IPS-NIHi11 (cell line): ENCODE measurements at places on chromosomes 3 and 15.

GRCh38 chr3:186178412-186178811, 69.5 kb upstream of the ETV5 start:
- no peak for DNase-seq

DNA sequence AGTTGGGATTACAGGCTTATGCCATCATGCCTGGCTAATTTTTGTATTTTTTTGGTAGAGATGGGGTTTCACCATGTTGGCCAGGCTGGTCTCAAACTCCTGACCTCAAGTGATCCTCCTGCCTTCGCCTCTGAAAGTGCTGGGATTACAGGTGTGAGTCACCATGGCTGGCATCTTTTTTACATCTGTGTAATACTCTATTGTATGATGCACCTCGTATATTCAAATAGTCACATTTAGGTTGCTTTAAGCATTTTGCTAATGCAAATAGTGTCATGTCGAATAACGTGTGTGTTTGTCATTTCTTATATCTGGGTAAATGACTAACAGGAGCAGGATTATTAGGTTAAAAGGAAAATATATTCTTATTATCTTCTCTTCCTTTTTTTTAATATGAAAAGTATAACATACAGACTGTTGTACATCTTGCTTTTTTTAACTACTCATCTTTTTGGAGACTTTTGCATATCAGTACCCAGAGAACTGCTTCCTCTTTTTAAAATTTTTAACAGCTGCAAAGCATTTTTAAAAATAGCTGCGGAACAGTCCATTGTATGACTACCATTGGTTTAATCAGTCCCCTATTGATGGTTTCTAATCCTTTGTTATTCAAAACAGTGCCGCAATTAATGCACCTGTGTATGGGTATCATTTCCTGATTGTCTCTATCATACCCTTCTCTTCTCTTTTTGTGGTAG, 13.4 kb downstream of the SCAMP5 start:
- DNase-seq = no peak

DNA sequence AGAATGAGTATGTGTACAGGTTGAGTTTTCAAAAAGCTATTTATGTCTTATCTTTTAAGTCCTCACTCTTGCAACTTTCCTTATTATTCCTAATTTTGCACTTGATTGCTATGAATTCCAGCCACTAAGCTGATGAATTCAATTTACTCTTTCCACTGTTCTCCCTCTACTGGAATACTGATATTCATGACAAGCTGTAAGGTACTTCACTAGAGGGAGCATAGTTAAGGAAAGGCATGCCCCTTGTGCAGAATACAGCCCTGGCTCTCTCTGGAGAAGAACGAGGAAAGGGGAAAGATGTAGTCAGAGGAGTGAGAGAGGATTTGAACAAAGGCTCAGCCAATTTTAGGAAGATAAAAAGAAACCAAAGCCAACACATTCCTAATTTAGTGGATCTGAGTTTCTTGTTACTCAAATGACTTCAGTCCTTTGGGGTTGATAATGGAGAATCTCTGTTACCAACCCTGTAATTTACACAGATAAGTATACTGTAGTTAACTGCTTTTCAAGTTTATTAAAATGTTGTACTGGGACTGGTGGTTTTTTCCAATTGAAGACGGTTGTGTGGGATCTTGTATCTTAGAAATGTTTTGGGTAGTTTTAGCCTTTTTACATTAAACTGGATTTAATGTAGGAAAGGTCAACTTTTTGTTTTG, 4.0 kb downstream of the SCAANT1 start:
- DNase-seq = peak; percentile 34

DNA sequence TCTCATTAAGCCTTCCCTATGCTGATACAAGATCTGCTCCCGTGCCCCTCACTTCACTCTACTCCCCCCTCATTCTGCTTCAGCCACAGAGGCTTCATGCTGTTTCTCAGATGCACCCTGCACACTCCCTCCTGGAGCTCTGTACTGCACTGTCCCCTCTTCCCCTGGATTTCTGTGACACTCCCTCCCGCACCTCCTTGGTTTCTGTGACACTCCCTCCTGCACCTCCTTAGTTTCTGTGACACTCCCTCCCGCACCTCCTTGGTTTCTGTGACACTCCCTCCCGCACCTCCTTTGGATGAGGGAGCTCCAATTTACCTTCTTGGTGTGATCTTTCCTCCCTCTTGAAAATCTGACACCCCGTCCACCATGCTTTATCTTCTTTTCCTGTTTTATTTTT, 28.2 kb downstream of the BDH1 start:
- no peak for DNase-seq

DNA sequence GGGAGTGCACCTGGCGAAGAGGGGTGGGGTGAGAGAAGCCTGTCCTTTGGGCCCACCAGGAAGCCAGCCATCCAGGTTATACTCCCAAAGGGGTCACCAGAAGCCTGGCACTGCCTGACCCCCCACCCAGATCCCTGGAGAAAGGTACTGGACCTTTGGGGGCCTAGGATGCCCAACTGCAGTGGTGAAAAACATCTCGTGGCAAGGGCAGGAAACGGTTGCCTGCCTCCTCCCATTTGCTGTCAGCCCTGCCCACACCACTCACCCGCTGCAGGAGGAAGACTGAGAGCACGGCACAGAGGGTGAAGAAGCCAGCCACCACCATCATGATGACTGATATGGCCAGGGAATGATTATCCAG, 2.2 kb upstream of the ULK3 start:
- DNase-seq = no peak

GRCh38 chr3:78517965-78518364, 1249.8 kb downstream of the ROBO1 start:
- no peak for DNase-seq

DNA sequence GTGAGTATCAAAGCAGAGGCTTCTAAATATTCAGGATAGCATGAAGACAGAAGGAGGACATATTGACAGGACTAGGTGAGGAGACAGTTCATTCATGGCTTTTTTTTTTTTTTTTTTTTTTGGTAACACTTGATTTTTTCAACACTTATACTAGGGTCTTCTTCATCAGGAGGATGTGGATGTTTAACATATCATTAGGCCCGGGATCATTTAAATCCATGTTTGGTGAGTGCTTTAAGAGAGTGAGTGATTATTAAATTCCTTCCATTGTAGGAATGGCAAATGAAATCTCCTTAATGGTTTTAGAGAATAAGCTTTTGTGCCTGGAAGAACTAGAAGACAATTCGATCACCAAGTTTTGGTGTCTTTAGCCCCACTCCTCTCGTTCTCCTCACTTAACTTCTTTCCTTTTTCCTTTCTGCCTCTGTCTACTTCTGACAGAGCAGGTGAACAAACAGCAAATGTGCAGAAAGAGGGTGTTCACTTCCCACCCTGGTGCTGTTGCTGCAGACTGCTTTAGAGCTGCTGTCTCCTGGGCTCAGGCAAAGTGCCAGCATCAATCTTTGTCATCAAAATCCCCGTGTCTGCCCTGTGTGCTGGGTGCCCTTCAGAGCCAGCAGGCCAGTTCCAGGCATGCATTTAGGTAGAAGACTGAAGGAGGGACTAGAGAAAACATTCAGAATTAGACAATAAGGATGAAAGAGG, 35.6 kb upstream of the RAB11A start:
- no peak for DNase-seq

DNA sequence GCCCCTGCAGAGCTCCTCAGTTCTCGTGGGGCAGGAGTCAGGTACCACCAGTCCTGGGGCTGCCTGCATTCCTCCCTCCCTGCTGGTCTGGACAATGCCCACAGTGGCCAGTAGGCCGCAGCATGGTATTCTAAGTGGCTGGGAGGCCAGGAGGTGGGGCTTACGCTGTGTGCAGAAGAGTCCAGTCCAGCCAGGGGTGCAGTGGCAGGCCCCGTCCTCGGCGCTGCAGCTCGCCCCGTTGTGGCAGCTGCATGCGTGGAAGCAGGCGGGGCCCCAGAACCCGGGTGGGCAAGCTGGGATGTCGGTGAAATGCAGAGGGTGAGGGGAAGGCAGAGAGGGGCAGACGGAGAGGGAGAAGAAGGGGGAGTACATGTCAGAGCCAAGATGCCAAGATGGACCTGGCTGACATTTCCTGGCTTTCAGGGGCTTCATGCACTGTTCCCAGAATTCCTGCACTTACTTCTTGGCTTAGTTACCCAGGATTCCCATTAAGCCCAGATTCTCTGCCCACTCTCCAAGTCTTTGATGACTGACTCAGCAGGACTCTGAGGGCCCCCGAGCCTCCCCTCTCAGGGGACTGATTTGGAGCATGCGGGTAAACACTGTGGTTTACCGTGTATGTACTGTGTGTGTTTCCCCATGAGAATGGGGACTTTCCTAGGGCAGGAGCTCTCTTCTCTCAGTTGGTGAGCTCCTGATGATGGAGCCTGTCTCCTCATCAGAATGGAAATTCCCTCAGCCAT, 47.5 kb downstream of the RAB11A start:
- DNase-seq = peak; percentile 91

DNA sequence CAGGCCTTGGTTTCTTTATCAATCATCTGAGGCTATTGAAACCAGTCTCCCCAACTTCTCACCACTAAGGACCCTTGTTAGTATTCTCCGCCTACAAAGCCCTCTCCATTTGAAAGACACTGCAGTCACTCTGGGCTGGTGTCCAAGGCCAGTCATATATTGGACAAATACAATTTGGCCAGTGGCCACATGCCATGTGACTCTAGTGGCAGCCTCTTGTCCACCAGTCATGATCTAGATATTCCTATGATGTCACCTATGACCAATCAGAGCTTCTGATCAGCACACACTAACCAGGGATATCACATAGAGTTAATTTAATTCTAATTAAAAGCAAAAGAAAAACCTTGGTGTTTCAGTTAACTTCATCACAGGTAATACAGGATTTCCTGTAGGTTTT, 68.2 kb downstream of the RAB11A start:
- no peak for DNase-seq

DNA sequence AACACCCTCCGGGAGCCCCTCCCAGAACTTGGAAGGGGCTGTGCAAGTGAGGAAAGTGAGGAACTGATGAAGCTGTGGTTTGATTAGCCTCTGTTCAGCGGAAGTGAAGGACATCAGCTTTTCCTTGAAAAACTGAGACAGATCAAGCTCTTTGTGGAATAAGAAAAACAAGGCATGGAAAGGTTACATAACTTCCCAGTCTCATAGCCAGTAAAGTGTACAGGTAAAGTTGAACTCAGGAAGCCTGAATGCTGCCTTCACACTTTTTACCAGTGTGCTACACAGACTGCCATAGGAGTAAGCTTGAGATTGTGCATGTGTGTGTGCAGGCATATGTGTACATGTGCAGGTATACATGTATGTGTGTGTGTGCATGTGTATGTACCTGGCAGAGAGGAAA, 293.2 kb downstream of the FGF12 start:
- DNase-seq = no peak

DNA sequence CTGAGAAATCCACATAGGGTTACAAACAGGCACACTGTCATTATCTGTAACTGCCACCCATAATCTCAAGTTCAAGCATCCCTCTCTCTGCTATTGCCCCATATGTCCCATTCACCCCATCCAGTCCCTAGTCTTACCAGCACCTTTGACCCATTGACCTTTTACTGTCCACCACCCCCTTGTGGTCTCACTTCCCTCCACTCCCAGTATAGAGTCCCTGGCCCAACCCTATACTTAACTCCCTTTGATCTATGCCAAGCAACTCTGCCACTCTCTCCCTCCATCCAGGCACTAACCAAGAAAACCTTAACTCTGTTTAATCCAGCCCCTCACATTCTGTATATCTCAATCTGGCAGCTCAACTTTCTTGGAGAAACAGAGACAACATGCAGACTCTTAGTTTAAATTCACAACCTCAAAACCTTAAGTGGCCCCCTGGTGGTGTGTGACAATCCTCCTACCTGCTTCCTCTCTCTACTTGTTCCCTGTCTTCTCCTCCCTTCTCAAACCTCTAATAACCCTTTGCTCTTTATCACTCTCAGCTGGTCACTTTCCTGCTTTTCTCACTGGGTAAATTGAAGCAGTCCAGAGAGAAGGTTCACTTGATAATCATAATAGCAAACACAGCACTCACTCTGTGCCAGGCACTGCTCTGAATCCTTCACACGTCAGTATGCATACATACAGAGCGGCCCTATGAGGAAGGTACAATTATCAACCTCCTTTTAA, 162.7 kb downstream of the STT3B start:
- peak; percentile 32 for DNase-seq

DNA sequence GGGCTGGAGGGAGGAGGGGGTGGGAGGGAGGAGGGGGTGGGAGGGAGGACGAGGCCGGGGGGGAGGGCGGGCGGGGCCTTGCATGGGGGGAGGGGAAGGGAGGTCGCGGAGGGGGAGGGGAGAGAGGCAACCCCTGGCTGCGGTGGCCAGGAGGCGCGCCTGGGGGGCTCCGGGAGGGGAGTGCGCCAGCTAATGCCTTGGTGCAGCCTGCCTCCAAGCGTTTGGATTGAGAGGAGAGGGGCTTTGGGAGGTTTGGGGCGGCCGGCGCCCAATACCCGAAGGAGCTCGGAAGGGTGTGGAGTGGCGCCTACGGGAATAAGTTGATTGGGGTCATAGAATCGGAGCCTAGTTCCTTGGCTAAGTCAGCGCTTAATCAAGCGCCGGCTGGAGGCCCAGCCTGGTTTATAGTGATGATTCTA, 557 bp downstream of the TFG start:
- DNase-seq = peak; percentile 65

DNA sequence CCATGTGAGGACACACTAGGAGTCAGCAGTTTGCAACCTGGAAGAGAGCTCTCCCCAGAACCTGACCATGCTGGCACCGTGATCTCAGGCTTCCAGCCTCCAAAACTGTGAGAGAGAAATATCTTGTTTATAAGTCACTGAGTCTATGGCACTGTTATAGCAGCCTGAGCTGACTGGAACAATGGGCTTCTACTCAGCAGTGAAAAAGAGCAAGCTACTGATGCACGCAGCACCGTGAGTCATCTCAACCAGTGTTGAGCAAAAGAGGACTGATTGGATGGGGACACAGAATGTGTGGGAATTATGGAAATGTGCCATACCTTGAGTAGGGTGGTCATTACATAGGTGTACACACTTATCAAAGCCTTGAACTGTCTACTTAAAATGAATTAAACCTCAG, 230.4 kb downstream of the PLCL2 start:
- no peak for DNase-seq

DNA sequence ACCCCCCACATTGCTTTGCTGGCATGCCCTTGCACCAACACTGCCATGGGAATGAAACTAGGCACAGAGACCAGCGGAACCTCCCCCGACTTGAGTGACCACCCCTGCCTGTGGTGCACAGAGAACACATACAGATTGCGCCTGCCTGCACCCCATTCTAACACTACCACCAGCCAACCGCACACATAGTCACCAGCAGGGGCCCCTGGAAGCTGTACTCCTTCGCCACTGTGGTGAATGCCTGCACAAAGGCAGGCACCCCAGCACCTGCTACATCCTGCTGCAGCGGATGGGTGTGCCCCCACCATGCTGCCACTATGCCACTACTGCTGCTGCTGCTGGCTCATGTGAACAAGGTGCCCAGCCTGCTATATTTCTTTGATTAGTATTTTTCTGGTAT, 27.4 kb upstream of the DNAAF4 start:
- no peak for DNase-seq
